ENCODE measurements at places on chromosomes 2 and 18.

DNA sequence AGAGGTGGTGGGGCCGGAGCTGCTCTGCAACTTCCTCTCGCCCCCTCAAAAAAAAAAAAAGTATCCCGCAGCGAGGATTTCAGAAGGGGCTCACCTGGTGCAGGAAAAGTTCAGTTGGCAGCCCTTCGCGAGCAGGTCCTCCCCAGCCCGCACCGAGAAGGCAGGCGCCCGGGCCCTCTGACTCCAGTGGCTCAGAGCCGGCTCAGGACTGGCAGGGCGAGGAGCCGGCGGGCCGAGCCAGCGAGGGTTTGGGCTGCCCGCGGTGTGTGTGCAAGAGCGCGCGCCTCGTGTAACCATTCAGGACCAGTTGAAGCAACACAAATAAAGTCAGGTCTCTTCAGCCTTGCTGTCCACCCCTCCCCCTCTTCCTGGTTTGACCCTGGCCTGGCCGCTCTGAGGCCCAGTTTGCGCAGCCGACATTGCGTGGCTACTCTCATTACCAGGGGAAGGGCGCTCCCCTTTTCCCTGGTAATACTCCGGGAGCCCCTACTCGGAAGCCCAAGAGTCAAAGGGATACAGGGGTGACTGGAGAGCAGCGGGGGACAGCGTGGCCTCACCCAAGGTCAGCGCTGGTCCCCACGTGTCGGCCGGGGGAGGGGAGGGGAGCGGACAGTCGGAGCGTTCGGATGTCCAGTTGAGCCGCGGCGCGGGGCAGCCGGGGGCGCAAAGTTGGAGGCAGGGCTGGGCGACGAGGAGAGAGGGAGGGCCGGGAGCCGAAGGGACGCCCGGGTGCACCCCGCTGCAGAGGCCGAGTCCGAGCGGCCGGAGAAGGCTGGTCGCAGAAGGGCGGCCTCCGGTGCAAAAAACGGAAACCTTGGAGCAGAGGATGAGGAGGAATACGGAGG lies 12.3 kb downstream of the EN1 start:
- no peak for DNase-seq

DNA sequence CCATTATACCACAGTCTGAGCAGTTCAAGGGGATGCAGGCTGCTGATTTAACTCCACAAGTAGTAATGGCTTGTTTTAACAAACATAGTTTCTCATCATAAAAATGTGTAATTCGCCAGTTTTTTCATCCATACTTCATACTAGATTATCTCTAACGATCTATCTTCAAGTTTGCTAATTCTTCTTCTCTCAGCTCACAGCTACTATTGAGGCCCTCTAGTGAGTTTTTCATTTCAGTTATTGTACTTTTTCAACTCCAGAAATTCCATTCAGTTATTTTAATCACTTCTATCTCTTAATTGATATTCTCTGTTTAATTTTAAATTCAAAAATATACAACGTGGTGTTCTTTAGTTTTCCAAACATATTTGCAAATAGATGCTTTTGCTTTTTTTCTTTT lies 20.1 kb upstream of the TMEM87B start:
- DNase-seq, result no peak

GRCh38 chr2:177172034-177172880 lies 40.3 kb upstream of the HNRNPA3 start:
- DNase-seq, result no peak

DNA sequence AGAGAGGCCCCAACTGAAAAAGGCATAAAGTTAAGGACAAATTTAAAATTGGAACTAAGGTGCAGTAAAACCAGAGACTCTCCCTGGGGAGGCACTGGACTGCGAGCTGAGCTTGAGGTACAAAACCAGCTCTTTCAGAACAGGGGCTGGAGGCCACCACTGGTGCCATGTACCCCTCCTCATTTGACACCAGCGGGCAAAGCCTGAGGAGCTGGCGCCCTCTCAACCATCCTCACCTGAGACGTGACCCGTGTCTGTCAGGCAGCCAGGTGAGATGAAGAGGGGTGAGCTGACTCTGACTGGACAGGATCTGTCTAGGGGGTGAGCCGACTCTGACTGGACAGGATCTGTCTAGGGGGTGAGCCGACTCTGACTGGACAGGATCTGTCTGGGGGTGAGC lies 68.5 kb downstream of the TMEM18 start:
- DNase-seq, result no peak

- DNase-seq, result no peak
Measured at GRCh38 chr18:58726671-58727070, 55.4 kb downstream of the MALT1 start.

- DNase-seq, result no peak
Measured at GRCh38 chr2:43707255-43708015, 31.2 kb upstream of the C1GALT1C1L start.

- no peak for DNase-seq
Measured at GRCh38 chr2:62408241-62408677, 97.7 kb downstream of the TMEM17 start.

DNA sequence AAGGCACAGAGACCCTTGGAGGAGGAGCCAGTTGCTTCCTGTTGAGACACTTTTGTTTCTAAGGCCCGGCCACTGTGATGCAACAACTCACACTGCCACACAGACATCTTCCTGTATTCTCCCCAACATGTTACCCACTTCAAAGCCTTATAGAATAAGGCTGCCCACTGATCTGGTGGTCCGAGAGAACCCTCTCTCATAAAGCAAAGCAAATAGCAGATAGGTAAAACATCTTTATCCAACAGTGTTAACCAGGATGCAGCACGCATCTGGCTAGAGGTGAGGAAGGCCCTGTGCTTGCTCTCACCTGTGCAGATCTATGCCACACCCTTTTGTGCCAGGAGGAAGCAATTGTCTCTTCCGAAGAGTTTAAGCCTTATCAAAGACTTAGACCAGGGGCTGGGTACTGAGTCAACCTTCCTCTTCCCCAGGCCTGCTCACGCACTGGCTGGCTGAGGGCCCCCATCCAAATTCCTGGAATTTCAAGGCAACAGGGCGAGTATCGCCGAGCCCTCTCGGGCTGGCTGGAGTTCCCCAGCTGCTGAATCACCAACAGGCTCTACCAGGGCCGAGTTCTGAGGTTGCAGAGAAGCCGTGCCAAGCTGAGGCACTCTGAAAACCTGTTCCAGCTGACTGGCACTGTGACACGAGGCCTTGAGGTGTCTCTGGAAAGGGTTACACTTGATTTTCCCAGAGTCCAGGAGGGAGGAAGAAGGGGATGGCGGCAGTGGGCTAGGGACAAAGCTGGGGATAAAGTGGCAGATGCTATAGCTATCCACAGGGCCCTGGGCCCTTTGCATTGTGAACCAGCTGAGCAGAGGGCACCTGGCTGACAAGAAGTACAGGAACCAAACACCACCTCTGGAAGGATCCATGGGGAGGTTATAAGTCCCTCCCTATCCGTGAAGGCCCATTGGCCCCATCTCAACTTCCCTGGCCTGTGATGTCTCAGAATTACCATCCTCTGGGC lies 29.3 kb downstream of the TGFA start:
- DNase-seq, result peak; percentile 4

DNA sequence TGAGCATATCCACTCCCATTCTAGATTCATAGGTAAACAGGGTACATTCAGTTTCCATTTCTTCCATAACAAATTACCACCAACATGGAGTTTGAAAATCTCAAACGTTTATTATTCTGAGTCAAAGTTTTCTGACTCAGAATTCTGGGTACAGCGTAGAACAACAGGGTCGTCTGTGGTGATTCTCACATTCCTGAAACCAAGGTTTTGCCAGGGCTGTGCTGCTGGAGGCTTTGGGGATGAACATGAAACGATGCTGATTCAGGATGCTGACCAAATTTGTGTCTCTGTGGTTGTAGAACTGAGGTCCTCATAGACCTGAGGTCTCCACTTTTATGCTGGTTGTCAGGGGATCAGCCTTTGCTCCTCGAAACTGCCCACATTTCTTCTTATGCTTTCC lies 255.7 kb downstream of the DSEL start:
- no peak for DNase-seq

All from OCI-M1 (cell line).